ENCODE measurements at places on chromosomes 3 and 15.
A peak's percentile ranks its signal among the peaks of the same experiment; 100 is the strongest.

DNA sequence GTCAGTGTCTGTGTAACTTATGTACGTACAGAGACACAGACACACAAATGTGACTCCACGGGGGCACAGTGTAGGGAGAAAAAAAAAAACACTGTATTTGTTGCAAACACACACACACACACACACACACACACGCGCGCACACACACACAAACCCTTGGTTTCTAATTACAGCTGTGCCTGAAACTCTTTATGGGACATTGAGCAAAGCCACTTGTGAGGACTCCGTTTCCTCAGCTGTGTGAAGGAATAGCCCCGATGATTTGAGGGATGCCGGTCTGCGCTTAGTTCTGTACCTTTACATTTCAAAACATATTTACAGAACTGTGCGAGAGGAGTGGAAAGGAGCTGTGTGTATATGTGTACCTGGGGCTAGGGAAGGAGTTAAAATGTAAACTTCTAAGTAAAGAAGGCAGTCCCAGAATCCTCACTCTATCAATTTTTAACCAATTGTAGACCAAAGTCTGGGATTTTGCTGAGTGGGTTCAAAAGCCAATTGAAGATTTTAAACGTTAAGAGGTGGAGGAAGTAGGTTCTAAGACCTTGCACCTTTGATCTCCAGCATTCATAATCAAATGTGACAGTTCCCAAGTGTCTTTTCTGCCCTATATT, 5.3 kb upstream of the BCL6 start:
- no peak for DNase-seq

DNA sequence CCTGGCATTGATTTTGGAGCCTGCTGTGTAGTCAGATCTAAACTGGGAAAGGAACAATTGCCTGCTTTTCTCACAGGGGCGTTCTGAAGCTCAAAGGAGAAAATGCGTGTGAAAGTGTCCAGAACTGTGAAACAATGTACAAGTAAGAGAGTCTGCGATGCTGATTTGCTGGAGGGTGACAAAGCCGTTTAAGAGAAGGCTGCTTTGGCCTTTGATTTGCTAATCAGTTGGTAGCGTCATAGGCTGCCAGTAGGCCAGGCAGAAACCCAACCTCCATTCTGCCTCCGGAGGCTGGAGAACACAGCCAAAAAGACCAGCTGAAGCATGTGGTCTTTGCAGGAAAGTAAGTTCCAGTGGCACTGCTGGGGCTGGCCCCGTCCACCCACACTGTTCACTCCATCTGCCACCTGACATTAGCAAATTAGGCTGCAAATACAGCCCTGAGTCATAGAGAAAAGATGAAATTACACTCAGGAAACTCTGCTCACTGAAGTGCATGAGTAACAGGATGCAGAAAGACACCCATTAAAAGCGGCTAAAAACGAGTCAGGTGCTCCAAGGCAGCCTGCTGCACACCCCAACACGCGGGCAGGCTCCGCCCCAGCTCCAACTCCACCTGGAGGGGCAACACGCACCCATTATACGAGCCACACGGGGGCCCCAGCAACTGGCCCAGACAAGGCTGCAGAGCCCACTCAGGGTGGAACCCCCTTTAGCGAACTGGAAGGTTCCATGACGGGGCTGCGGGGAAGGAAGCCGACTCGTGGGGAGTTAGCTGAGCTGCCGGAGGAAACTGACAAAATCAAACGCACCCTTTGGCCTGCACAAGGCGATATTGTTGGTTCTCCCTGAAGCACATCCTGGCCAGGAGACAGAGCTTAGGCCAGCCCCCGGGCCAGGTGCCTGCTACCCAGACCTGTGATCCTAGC, 31.6 kb downstream of the ZDHHC19 start:
- DNase-seq: peak; percentile 86

GRCh38 chr3:184472723-184473428, 88.7 kb upstream of the EPHB3 start:
- DNase-seq: no peak

- no peak for DNase-seq
Measured at GRCh38 chr3:72494130-72494529, 354.1 kb downstream of the SHQ1 start.

DNA sequence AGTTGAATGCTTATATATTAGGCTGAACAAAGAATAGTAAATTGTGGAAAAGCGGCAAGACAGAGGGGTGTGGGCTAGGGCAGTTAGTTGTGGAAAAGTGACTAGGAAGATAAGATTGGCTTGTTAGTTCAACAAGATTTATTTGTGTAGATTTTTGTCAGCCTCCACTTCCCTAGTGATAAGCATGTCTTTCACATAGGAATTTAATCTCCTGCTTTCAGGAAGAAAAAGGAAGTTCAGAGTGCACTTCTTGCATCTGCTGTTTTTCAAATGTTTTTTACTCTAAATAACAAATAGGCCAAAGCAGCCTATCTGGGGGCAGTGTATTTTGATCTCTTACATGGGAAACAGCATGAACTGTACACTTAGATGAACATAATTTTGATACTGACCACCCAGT, 919.9 kb downstream of the NAALADL2 start:
- no peak for DNase-seq

- peak; percentile 51 for DNase-seq
Measured at GRCh38 chr3:43894176-43895049, 203.7 kb downstream of the ABHD5 start.

DNA sequence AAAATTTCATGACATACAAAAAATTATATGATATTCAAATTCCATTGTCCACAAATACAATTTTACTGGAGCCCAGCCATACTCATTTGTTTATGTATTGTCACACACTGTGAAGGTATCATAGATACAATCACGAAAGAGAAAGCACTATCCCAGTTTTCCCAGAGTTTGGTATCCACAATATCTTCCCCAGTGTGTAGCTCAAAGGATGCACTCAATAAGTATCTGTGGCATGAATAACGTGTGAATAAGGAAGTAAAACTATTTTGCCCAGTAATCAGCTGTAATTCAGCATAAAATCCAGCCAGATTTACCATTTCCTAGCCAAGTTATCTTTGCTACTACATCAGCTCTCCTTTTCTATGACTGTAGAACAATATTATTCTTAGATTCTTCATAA, 131.3 kb upstream of the KCNMB2 start:
- no peak for DNase-seq

DNA sequence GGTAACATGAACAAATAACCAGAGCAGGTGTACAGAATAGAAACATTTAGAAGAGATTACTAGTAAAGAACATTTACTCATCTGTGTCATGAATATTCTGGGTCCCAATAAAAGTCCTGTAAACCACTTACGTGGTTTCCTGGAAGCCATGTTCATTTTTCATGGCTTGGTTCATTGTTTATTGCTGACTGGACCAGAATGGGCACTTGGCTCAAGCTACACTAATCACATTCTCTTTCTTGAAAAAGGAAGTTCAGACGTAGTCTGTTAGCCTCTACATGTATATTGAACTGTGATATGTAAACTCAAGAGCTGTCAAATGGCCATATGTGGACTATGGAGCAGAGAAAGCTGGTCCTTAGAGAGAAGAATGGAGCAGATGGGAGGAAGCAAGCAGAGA, 138.3 kb upstream of the FAM3D start:
- no peak for DNase-seq

GRCh38 chr15:74305687-74306086, 61.8 kb downstream of the CYP11A1 start:
- no peak for DNase-seq

- DNase-seq: no peak
Measured at GRCh38 chr3:73614419-73614818, 10.3 kb downstream of the PDZRN3 start.

DNA sequence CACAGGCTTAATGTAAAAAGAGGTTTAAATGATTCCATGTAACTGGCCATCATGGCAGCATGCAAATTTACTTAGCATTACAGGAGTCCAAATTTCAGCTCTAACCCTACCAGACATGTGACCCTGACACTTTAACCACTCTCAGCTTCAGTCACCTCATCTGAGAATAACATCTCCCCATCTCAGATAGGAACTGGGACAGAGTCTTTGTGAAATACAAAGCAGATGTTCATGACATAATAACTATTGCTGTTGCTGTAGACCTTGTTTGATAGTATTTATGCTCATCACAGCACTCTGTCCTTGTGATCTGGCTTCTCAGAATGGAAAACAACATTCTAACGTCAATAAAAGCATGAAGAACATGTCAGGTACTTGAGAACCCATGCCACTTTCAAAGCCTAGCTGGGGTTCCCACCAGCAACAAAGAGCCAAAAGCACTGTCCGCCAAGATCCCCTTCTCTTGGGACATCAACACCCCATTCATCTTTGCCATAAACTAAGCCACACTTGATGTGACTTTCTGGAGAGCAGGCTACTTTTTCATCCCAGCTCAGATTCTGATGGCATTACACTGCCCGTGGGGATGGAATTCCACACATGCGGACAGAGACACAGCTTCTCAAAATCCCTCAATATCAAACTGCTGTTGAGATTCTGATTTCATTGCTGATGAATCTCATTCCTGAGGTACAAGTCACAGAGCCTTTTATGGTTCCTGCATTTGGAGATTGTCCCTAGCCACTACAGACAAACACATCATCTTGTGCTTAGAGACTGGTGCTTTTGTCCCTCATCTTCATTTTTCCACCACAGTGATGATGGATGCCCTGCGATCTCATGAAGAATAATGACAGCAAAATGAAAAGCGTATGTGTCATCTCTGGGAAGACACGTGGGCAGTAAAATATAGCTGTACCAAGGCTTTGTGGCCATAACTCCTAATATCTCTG, 202.7 kb downstream of the TNIK start:
- DNase-seq: no peak

DNA sequence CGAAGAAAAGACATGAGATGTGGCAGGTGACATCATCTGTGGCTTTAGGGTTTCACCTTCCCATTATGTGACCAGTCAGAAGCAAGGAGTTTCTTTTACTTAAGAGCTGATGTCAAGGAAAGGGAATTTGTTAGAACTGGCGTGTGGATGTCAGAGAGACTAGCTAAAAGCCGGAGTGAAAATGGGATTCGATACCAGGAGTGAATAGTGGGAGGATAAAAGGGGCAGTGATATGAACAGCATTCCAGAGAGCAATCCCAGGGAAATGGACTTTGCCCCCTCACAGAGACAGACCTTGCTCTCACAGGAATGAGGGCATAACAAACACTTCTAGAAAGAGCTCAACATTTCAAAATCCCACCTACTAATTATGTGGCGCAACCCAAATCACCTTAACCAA, 5.9 kb upstream of the FMN1 start:
- DNase-seq: no peak

- DNase-seq: no peak
Measured at GRCh38 chr3:15769256-15769915, 28.4 kb downstream of the ANKRD28 start.

DNA sequence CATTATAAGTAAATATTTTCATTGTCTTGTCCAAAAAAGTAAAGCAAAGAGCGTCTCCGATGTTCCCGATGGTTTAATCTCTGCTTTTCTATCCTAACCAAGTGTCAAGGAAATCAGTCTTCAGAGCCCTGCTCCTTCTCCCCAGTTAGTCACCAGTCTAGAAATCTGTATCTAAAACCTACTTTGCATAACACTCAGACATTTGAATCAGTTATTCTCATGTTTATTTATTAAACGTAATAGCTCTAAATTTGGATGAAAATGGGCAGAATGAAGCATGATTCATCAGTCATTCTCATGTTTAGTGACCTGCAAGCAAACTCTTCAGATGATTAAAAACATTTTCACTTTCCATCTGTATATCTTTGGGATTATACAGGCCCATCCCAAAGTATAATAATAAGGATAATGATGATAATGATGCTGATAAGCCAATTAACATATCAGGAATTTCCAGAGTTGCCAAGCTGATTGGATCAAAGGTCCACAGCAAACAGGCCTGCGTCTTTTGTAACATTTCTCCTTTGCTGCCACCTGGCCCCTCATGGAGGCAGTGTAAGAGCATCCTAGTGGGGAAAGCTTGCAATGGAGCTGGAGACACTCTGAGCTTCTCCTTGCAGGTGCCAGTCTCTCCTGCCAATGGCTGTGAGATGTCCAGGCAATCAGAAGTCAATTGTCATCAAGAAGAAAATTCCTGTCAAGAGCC, 273.9 kb downstream of the IGSF11 start:
- DNase-seq: no peak

DNA sequence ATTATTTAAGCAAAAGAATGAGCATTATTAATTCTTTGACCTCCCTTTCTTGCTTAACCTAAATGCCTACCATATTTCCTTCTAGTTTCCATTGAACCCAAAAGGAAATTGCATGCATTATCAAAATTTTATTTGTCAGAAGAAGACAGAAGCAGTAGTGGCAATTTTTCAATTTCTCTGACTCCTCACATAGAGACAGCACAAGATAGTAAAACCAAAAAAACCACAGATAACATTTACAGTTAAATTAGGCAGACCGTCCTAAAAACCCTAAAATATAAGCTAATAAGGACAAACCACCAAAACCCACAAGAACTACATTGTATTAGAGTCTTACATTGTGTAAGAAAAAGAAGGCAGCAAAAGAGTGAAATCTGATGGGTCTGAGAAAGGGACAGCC, 27.1 kb downstream of the GOLGB1 start:
- no peak for DNase-seq

- DNase-seq: peak; percentile 39
Measured at GRCh38 chr3:19931180-19931692, 2.8 kb downstream of the EFHB start.

- DNase-seq: no peak
Measured at GRCh38 chr3:42052484-42053351, 38.4 kb upstream of the TRAK1 start.

- DNase-seq: no peak
Measured at GRCh38 chr15:85151861-85152260, 170.2 kb downstream of the PDE8A start.
